ENCODE measurements at places on chromosomes 6 and 20. TPM values are rescaled to one million over a fixed set of nuclear protein-coding genes. Genes with fewer than 3 reads are reported as not detected.

Gene PARD6B
- 9.6 TPM for total RNA-seq

Gene TFAP2B
- total RNA-seq, result not detected

Gene GABRR2
- 0.14 TPM for total RNA-seq

Gene C20orf202
- total RNA-seq, result not detected

Gene PRR18
- not detected for total RNA-seq

Gene HLA-DRB5
- total RNA-seq, result not detected

Gene HSPA1L
- 0.88 TPM for total RNA-seq

Gene UQCC2
- total RNA-seq, result 12.6 TPM

Gene XKR7
- total RNA-seq, result not detected

Gene GPR63
- 0.22 TPM for total RNA-seq

Gene BANF2
- total RNA-seq, result not detected

Gene SLC17A9
- 40.4 TPM for total RNA-seq

Gene SIM1
- total RNA-seq, result not detected

Gene VPS52
- total RNA-seq, result 39.0 TPM

Gene UBE3D
- 9.2 TPM for total RNA-seq

Gene MAFB
- 0.22 TPM for total RNA-seq

Gene RSPO3
- total RNA-seq, result 0.66 TPM

Gene TRIM31
- total RNA-seq, result not detected

Gene IGF2R
- total RNA-seq, result 235 TPM

Gene NKX2-4
- not detected for total RNA-seq

Gene ADRM1
- total RNA-seq, result 247 TPM

Gene OTOR
- not detected for total RNA-seq

Gene ABHD12
- 47.2 TPM for total RNA-seq

Gene CST2
- total RNA-seq, result not detected

Gene NPEPL1
- 33.2 TPM for total RNA-seq

Measured in placental pericyte (primary cell).